Activated naive CD8-positive, alpha-beta T cell treated with anti-CD3 and anti-CD28 coated beads for 36 hours (primary cell): ENCODE measurements at places on chromosomes 5 and 9. TPM values are rescaled to one million over a fixed set of nuclear protein-coding genes. Genes with fewer than 3 reads are reported as not detected.

PCDHB10 gene
- total RNA-seq: not detected

C5orf52 gene
- not detected for total RNA-seq

PCDHB11 gene
- total RNA-seq: not detected

IFNK gene
- not detected for total RNA-seq

RNF20 gene
- total RNA-seq: 39.7 TPM

MARCOL gene
- total RNA-seq: not detected

TAF11L5 gene
- total RNA-seq: not detected

GRCh38 chr9:104984121-104984520, 56.2 kb upstream of the ABCA1 start:
- H3K27ac ChIP-seq: no peak overlapping the region
- no peaks in the 10 kb centered on the region for H3K36me3 ChIP-seq
- H3K4me1 ChIP-seq: peaks cover 28% of the 10 kb centered on the region
- DNase-seq: no peak
- no peak overlapping the region for H3K4me3 ChIP-seq

DNA sequence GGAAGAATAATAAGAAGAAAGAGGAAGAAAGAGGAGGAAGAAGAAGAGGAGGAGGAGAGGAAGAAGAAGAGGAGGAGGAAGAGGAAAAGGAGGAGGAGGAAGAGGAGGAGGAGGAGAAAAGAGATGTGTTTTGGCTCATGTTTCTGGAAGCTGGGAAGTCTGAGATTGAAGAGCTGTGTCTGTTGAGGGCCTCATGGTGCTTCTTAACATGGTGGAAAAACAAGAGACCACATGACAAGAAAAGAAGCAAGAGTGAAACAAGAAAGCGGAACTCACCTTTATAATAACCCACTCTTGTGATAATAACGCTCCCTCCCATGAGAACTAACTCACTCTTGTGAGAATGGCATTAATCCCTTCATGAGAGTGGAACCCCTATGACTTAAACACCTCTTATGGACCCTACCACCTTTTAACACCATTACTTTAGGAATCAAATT, 36.1 kb upstream of the RANBP6 start:
- H3K27me3 ChIP-seq: peaks cover 4% of the 10 kb centered on the region
- no peak overlapping the region for H3K27ac ChIP-seq
- no peak overlapping the region for H3K4me3 ChIP-seq
- no peaks in the 10 kb centered on the region for H3K36me3 ChIP-seq
- DNase-seq: no peak
- H3K4me1 ChIP-seq: peaks cover 7% of the 10 kb centered on the region

DNA sequence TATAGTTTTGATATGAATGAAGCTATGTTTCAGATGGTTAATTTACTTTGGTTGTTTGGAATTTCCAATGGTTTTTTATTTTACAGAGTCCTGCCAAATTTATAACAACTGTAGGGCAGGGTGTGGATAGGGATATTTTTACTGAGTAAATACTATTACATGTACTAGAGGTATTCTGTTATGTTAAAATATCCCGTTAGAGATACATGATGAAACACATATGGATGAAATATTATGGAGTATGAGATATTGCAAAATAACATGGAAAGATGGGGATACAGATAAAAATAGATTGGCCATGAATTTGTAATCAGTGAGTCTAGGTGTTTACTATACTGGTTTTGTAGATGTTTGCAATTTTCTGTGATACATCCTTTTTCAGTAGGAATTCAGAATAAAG, 76.7 kb downstream of the RAB24 start:
- H3K27me3 ChIP-seq: no peaks in the 10 kb centered on the region
- H3K4me3 ChIP-seq: no peak overlapping the region
- H3K4me1 ChIP-seq: peaks cover 16% of the 10 kb centered on the region
- no peak overlapping the region for H3K27ac ChIP-seq
- peaks cover 12% of the 10 kb centered on the region for H3K36me3 ChIP-seq

GRCh38 chr5:144151026-144151425, 19.4 kb downstream of the YIPF5 start:
- no peaks in the 10 kb centered on the region for H3K4me1 ChIP-seq
- DNase-seq: no peak
- H3K27me3 ChIP-seq: no peaks in the 10 kb centered on the region
- H3K4me3 ChIP-seq: no peak overlapping the region

DNA sequence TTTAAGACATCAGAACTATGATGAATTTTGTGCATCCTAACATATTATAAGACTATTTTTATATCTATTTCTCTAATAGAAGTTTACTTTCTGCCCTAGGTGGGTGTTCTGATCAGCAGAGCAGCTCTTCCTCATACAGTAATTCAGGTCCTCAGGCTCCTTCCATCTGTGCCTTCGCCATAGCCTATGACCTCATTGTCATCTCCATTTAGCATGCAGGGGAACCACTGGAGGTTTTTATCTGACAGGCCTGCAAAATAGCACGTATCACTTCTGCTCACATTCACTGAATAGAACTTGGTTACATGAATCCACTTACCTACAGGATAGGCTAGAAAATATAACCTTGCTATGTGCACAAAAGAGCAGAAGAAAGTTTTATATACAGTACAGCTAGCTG, 159.4 kb upstream of the CCNH start:
- H3K4me3 ChIP-seq: no peak overlapping the region
- H3K36me3 ChIP-seq: no peaks in the 10 kb centered on the region
- H3K4me1 ChIP-seq: no peaks in the 10 kb centered on the region
- no peak overlapping the region for H3K27ac ChIP-seq

- peak overlapping the region; percentile 93 for H3K27ac ChIP-seq
- H3K27me3 ChIP-seq: no peaks in the 10 kb centered on the region
- DNase-seq: peak; percentile 84
- H3K4me3 ChIP-seq: peak overlapping the region; percentile 93
- H3K4me1 ChIP-seq: peaks cover 74% of the 10 kb centered on the region
- peaks cover 75% of the 10 kb centered on the region for H3K36me3 ChIP-seq
Observed at GRCh38 chr9:120925535-120926396, 830 bp downstream of the TRAF1 start.

GRCh38 chr5:168916852-168917251, 337.7 kb upstream of the PANK3 start:
- H3K36me3 ChIP-seq: no peaks in the 10 kb centered on the region
- peaks cover 45% of the 10 kb centered on the region for H3K27me3 ChIP-seq
- no peak overlapping the region for H3K4me3 ChIP-seq
- no peak overlapping the region for H3K27ac ChIP-seq

DNA sequence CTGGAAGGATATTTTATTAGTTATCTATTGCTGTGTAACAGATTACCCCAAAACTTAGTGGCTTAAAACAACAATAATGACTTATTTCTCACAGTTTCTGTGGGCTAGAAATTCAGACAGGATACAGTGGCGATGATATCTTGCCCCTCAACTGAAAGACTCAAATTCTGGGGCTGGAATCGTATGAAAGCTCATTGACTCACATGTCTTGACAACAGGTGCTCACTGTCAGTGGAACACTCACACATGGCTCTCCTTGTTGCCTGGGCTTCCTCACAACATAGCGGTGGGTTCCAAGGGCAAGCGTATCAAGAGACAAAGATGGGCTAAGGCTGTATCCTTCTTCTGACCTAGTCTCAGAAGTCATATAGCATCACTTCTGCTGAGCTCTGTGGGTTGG, 3.7 kb upstream of the GNPDA1 start:
- peaks cover 67% of the 10 kb centered on the region for H3K4me1 ChIP-seq
- H3K4me3 ChIP-seq: peak overlapping the region; percentile 62
- peaks cover 21% of the 10 kb centered on the region for H3K36me3 ChIP-seq
- H3K27me3 ChIP-seq: peaks cover 3% of the 10 kb centered on the region

DNA sequence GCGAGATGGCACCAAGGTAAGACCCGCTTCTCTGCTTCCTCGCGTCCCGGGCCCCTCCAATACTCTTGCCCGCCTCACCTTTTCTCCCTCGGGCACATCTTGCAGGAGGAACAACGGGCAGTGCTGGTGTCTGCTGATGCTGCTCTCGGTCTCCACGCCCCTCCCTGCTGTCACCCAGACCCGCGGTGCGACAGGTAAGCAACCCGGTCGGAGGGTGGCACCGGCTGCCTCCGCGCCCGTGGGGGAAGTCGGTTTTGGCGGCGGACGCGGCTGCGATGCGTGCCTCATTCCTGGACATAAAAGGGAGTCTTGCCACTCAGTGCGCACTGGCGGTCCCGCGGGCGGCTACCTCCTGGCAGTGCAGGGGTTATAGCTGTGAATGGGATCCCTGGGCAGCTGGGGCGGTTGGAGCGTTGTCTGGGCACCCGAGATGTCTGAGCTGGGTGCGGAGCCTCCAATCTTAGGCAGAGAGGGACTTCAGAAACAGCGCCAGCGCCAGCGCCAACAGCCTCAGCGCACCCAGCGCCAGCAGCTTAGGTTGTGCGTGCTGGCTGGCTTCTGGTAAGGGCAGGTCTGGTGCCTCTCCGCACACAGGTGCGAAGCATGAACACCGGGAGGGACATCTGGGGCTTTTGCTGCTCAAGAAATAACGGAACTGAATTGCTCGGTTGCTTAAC, 488 bp downstream of the COL15A1 start:
- H3K4me3 ChIP-seq: peak overlapping the region; percentile 48
- DNase-seq: peak; percentile 5
- peaks cover 9% of the 10 kb centered on the region for H3K4me1 ChIP-seq
- H3K27ac ChIP-seq: no peak overlapping the region
- H3K27me3 ChIP-seq: peaks cover 64% of the 10 kb centered on the region
- H3K36me3 ChIP-seq: no peaks in the 10 kb centered on the region

- no peaks in the 10 kb centered on the region for H3K36me3 ChIP-seq
- H3K4me3 ChIP-seq: no peak overlapping the region
- no peak for DNase-seq
- H3K27me3 ChIP-seq: peaks cover 3% of the 10 kb centered on the region
- no peak overlapping the region for H3K27ac ChIP-seq
Observed at GRCh38 chr5:96173366-96173765, 211.7 kb upstream of the ELL2 start.

GRCh38 chr9:68495247-68495646, 45.4 kb downstream of the TMEM252 start:
- no peak overlapping the region for H3K4me3 ChIP-seq
- DNase-seq: no peak
- H3K36me3 ChIP-seq: no peaks in the 10 kb centered on the region
- H3K27me3 ChIP-seq: peaks cover 19% of the 10 kb centered on the region
- H3K4me1 ChIP-seq: no peaks in the 10 kb centered on the region

DNA sequence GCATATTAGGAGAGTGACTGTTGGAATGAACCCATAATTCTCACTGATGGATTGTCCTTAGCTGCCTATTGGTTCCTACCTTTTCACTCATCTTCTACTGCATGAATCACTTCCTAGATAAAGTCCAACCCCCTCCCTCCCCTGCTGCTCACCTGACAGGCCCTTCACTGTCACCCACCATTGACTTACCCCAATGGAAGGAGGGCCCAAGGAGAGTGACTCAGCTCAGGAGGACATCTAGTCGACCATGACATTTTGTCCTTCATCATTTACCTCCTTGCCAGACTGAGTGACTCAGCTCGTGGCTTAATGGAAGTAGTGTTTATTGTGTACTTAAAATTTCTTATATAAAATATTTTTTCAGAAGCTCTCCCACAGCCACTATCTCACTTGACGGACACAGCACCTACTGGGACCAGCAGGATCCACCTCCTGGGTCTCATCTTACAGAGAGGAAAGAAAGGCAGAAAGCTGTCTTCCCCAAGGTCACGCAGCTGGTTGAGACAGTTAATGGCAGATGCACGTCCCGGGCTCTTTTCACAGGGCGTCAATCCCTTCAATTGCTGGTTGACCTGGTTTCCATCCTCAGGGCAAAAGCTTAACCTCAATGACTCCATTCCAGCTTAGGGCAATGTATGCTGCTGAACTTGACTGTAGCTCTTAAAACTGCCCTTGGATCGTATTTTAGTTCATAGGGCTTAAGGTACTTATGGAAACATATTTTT, 142.3 kb downstream of the MARCHF11 start:
- no peaks in the 10 kb centered on the region for H3K4me1 ChIP-seq
- no peak overlapping the region for H3K27ac ChIP-seq
- no peaks in the 10 kb centered on the region for H3K27me3 ChIP-seq
- H3K4me3 ChIP-seq: no peak overlapping the region
- H3K36me3 ChIP-seq: no peaks in the 10 kb centered on the region
- no peak for DNase-seq

GRCh38 chr5:110359221-110359620, 367.2 kb downstream of the TMEM232 start:
- no peak overlapping the region for H3K4me3 ChIP-seq
- H3K4me1 ChIP-seq: no peaks in the 10 kb centered on the region
- no peak for DNase-seq
- no peaks in the 10 kb centered on the region for H3K27me3 ChIP-seq
- no peak overlapping the region for H3K27ac ChIP-seq

DNA sequence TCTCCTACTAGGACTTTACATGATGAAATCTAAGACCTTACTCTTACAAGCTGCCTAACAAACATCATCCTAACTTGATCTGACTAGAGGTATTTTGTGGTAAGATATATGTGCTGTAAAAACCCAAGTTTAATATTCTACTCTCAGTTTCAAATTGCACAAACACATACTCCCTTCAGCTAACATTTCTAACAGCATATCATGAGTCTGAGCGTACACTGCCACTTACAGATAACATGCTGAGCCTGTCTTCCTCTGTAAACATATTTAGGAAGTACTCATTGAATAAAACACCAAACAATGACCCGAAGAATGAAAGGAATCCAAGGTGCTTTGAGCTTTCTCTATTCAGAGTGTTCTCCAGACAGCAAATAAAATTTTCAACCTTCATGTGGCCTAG, 7.9 kb upstream of the ESM1 start:
- DNase-seq: no peak
- no peaks in the 10 kb centered on the region for H3K27me3 ChIP-seq
- no peaks in the 10 kb centered on the region for H3K36me3 ChIP-seq
- peaks cover 17% of the 10 kb centered on the region for H3K4me1 ChIP-seq

DNA sequence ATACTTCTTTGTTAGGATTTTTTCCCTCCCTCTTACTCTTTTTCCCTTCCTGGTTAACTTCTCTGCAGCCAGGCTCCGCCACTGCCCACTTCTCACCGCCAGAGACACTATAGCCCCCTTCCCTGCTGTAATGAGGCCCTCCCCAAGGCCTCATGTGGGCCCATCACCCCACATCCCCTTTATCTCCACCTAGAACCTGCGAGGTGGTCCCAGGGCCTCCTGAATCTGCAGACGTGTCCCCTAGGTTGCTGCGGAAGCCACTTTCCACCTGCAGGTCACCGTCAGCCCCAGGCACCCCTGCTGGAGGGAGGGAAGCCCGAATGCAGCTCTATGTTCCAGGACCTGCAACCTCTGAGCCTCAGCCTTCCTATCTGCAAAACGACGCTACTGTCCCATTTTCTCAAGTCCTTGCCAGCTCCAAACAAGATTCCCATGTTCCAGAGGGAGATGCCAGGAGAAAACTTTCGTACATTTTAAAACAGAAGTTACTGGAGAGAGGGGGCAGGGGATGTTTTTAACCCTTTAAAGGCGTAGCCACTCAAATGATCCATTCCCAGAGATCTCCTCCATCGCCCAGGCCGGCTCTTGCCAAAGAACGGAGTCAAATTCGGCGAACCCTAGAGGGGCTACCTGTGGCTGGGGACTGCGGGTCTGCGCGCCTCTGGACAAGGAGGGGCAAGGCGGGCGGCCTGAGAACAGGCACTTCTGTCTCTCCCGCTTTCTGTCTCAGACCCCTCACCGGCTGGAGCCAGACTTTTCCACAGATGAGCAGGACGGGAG, 929 bp downstream of the SH3PXD2B start:
- peaks cover 30% of the 10 kb centered on the region for H3K27me3 ChIP-seq
- H3K36me3 ChIP-seq: no peaks in the 10 kb centered on the region
- DNase-seq: no peak
- H3K4me1 ChIP-seq: peaks cover 4% of the 10 kb centered on the region
